ENCODE measurements at places on chromosomes 7 and 10. TPM values are rescaled to one million over a fixed set of nuclear protein-coding genes. Genes with fewer than 3 reads are reported as not detected.

Gene CLCN1
- total RNA-seq, result not detected

Gene TFAM
- total RNA-seq, result 64.7 TPM

Gene ZWINT
- total RNA-seq, result 82.0 TPM

Gene CYTH3
- 30.0 TPM for total RNA-seq

Gene FAM24B
- 14.8 TPM for total RNA-seq

Gene AKR1D1
- total RNA-seq, result 0.18 TPM

Gene FXYD4
- not detected for total RNA-seq

Gene MOGAT3
- not detected for total RNA-seq

Gene WNT2
- total RNA-seq, result not detected

Gene CEP55
- 65.2 TPM for total RNA-seq

Gene GIMAP4
- total RNA-seq, result not detected

Gene PTF1A
- total RNA-seq, result not detected

Gene EMX2
- total RNA-seq, result not detected

Gene DCLRE1C
- 6.6 TPM for total RNA-seq

Gene SEC31B
- 1.3 TPM for total RNA-seq

Gene ANKRD30A
- total RNA-seq, result 0.31 TPM

Gene MNX1
- total RNA-seq, result 5.1 TPM

Gene PRLHR
- total RNA-seq, result not detected

Gene CRPPA
- 0.42 TPM for total RNA-seq
